Ascending aorta (tissue), 2 donors: ENCODE measurements at places on chromosomes 6 and 20.

DNA sequence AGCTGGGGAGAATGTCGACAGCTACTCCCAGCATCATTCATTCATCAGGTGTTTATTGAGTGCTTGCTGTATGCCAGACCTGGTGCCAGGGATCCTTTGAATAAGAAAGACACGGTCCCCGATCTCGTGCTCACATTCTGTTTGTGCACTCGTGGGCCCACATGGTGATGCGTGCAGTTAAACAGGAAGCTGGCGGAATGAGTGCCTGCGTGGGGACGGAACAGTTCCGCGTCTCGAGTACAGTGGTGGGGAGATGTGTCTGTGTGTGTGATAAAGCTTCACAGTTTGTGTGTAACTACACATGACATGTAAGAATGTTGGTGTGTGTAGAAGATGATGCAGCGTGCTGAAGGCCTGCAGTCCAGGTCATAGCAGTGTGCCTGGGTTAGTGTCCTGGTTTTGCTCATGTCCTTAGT, 6.5 kb downstream of the RBM38 start:
- DNase-seq, result no peak
- H3K36me3 ChIP-seq, result peaks cover 29% of the 10 kb centered on the region
- no peaks in the 10 kb centered on the region for H3K27me3 ChIP-seq
- no peak overlapping the region for H3K27ac ChIP-seq

- no peak overlapping the region for H3K4me3 ChIP-seq
- no peaks in the 10 kb centered on the region for H3K27me3 ChIP-seq
- no peaks in the 10 kb centered on the region for H3K36me3 ChIP-seq
- H3K4me1 ChIP-seq, result no peaks in the 10 kb centered on the region
- no peak for DNase-seq
- no peak overlapping the region for H3K27ac ChIP-seq
Observed at GRCh38 chr6:16967470-16967817, 134.4 kb upstream of the STMND1 start.

DNA sequence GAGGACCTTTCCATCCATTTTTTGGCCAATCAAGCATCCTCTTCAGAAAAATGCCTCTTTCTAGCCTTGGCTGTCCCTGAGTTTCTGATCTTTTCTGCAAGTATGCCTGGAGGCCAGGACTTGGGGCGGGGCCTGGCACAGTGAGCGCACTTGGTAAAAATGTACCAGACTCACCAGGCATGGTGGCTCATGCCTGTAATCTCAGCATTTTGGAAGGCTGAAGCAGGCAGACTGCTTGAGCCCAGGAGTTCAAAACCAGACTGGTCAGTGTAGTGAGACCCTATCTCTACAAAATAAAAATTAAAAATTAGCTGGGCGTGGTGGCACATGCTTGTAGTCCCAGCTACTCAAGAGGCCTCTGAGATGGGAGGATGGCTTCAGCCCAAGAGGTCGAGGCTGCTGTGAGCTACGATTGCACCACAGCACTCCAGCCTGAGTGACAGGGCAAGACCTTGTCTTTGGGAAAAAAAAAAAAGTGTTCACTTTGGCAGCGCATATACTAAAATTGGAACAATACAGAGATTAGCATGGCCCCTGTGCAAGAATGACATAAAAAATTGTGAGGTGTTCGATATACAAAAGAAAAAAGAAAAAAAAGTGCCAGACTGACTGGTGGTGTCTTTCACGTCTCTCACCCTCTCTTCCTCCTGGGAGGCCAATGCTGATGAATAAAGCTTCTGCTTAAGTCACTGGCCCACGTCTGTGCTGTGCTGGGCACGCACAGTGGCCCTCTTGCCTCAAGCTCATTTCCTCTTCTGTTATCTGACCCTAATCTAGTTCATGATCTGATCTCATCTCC, 18.1 kb upstream of the SLC9A8 start:
- no peak overlapping the region for H3K4me3 ChIP-seq
- DNase-seq, result no peak
- no peak overlapping the region for H3K27ac ChIP-seq
- H3K27me3 ChIP-seq, result no peaks in the 10 kb centered on the region

DNA sequence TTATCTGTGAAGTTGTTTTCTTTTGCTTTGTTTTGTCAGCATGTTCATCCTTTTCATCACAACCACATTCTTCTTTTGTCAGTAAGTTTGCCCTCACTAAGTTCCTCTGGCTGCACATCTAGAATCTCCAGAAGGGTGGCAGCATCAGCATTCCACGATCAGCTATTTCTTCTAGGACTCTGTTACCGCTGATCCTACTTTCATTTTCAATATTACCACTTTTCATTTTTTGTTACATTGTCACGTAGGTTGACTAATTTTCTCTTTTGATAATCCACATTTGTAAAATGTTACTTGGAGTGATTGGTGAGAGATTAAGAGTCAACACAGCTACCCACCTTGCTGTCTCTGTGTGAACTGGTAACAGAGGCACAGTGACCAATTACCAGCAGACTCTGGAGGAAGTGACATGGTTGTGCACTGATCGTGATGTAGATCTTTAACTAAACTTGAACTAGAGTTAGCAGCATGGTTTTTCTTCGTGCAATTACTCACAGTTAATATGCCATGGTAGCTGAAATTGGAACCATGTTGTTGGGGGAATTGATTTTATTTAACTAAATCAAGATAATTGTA, 307.9 kb upstream of the SLC35B3 start:
- H3K27me3 ChIP-seq, result no peaks in the 10 kb centered on the region
- DNase-seq, result no peak
- no peak overlapping the region for H3K4me3 ChIP-seq
- no peak overlapping the region for H3K27ac ChIP-seq
- no peaks in the 10 kb centered on the region for H3K36me3 ChIP-seq
- no peaks in the 10 kb centered on the region for H3K4me1 ChIP-seq
